ENCODE measurements at places on chromosomes 5 and 9. TPM values are rescaled to one million over a fixed set of nuclear protein-coding genes. Genes with fewer than 3 reads are reported as not detected.

FYB1 gene
- total RNA-seq: 0.32 TPM

TSSK1B gene
- 0.39 TPM for total RNA-seq

TAF11L5 gene
- not detected for total RNA-seq

GRCh38 chr5:132421462-132421861, 52.0 kb downstream of the SLC22A5 start:
- peak; percentile 54 for DNase-seq
- peaks cover under 1% of the 10 kb centered on the region for H3K36me3 ChIP-seq
- H3K4me3 ChIP-seq: no peak overlapping the region
- no peak overlapping the region for H3K27ac ChIP-seq

DNA sequence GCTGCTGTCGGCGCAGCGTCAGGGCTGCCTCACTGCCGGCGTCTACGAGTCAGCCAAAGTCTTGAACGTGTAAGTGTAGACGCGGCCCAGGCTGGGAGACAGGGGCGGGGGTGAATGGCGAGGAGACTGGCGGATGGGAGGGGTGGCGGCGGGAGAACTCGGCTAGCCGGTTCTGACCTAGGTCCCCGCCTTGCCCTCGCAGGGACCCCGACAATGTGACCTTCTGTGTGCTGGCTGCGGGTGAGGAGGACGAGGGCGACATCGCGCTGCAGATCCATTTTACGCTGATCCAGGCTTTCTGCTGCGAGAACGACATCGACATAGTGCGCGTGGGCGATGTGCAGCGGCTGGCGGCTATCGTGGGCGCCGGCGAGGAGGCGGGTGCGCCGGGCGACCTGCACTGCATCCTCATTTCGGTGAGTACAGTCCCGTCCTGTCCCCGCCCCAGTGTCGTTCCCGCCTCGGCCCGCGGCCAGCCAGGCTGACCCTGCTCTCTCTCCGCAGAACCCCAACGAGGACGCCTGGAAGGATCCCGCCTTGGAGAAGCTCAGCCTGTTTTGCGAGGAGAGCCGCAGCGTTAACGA, 745 bp downstream of the GADD45G start:
- no peak overlapping the region for H3K27ac ChIP-seq
- peak; percentile 46 for DNase-seq
- H3K27me3 ChIP-seq: peaks cover 9% of the 10 kb centered on the region
- H3K36me3 ChIP-seq: no peaks in the 10 kb centered on the region

DNA sequence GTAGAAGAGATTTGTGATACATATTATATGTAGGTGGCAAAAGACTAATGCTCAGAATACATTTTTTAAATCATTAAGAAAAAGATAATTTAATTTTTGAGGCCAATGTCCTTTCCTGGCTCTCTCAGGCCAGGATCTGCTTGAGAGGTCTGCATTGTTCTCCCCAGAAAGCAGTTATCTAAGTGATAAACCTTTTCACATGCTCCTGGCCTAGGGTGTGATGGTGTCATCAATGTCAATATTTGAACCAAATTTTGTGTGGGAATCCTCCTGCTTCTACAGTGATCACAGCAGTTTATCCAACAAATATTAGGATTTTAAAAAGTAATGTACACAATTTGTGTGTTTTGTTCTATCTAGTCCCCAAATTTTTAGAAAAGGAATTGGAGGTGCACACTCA, 166.6 kb downstream of the DIRAS2 start:
- H3K36me3 ChIP-seq: no peaks in the 10 kb centered on the region
- no peak overlapping the region for H3K4me3 ChIP-seq
- H3K27ac ChIP-seq: no peak overlapping the region
- H3K27me3 ChIP-seq: peaks cover 90% of the 10 kb centered on the region

DNA sequence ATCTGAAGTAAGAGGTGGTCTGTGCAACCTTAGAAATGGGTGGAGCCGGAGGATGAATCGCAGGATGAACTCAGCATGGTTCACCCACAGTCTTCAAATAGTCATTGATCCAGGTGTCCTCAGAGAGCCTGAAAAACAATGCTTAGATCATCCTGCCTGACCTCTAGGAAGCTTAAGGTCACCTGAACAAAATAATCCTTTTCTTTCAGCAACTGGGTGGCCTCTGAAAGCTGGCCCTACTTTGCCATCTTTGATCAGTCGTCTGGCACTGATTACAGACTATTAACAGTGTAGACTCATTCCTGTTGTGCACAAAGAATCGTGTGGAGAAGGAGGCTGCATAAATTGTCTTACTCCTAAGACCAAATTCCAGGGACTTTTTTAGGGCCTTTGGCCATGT, 50.7 kb downstream of the PIP5K1B start:
- no peak overlapping the region for H3K27ac ChIP-seq
- DNase-seq: no peak
- no peak overlapping the region for H3K4me3 ChIP-seq
- no peaks in the 10 kb centered on the region for H3K36me3 ChIP-seq
- peaks cover 59% of the 10 kb centered on the region for H3K27me3 ChIP-seq
- H3K4me1 ChIP-seq: no peaks in the 10 kb centered on the region

FAM200C gene
- total RNA-seq: 3.7 TPM
